ENCODE measurements at places on chromosomes 13 and 19.

- DNase-seq = no peak
Observed at GRCh38 chr13:55761986-55762385, 1378.7 kb upstream of the PRR20A start.

- no peak for DNase-seq
Observed at GRCh38 chr13:114024603-114025404, 50.9 kb upstream of the C13orf46 start.

DNA sequence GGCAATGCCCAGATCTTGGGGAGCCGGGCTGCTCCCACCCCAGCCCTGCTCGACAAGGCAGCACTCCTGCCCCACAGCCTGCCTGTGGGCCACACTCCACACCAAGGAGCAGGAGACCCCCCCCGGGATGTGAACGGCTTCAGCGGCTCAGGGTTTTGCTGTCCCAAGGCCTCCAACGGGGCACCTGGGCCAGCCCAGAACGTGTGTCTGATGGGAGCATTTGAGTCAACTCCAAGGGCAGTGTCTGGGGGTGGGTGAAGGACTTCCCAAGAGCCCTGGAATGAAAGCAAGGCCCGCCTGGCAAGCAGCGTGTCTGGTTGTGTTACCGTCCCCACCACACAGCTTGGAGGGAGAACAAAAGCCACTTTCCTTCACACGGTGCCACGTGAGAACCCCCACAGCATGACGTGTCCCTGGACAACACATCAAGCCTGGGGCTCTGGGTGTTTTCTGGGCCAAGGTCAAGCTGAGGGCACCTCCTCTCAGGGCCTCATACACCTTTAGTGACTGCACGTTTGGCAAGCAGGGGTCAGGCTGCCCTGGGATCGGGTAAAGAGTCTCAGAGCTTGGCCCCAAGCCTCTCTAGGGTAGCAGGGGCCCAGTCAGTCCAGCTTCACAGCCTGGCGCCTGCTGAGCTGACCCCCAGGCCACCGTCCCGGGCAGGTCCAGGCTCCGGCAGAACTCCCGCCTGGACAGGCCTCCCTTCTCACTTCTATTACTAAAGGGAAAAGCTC is 6.0 kb downstream of the C13orf46 start:
- DNase-seq = peak; percentile 26

DNA sequence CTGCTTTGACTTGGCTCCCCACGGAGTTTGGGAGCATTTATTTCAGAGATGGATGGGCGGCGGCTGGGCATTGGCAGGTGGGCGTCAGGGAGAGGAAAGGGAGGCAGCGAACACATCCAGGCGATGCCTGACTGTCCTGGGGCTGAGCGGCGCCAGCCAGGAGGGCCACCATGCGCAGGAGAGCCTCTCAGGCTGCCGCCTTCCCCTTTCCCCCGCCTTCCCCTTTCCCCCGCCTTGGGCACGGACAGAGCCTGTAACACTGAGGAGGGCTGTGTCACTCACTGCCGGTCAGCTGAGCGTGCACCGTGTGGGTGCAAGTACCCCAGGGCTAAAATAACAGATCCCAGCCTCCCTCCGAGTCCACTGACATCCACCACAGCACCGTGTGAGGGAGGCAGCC is 11.4 kb downstream of the MCF2L start:
- no peak for DNase-seq

DNA sequence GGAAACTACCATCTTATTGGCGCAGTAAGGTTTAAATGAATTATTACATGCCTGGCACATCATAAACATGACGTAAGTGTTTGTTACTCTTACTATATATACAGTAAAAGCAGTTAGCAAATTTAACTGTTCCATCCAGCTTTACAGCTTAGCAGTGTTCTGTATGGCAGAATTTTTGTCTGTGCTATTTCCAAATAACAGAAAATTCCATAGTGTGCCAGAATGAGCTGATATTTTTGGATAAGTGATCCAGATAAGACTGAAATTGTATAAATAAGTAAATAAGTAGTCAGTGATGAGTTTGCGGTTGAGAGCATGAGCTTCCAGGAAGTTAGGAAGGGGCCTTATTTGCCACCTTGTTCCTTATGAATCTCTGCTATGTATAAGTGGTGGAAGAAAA is 236.5 kb upstream of the SLC10A2 start:
- DNase-seq = no peak

- no peak for DNase-seq
Observed at GRCh38 chr13:87779426-87779825, 108.3 kb downstream of the SLITRK5 start.

DNA sequence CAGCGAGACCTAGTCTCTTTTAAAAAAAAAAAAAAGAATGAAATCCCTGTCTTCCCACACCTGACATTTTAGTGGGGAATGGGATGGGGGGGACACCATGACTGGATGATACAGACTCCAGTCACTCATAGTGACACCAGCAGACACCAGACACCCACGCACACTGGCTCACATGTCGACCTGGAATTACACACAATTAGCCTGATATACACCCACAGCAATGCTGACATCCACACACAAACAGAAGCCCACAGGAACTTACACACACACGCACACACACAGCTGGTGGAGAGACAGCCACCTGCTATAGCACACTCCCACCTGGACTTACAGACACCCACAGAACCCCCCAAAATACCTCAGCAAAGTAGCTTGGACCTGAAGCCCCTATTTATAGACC is 8.3 kb upstream of the NANOS3 start:
- no peak for DNase-seq

DNA sequence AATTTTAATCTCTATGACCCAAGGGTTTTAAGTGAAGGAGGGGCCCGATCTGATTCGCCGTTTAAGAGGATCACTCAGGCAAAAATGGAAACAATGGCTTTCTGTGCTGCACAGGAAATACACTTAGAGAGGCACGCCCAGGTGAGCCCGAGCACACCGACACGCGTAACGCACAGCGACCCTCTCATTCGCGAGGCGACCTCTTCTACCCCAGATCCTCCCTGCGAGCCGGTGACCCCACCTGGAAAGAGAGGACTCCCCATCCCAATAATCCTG is 216 bp downstream of the SH2D3A start:
- DNase-seq = no peak

DNA sequence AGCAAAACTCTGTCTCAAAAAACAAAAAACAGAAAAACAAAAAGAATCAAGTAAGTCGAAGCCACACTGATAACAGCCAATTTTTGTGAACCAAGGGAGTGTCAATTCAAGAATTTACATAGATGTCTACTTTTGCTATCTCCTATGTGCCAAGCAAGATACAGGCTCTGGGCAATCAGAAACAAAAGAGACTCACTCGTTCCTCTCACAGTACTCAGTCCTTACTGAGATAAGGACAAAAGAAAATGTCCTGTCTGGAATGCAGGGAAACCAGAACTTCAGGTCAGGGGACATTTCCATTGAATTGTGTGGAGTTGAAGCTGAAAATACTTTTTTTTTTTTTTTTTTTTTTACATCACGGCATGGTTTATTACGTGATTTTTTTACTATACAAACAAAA is 53.0 kb downstream of the NLRP12 start:
- no peak for DNase-seq

DNA sequence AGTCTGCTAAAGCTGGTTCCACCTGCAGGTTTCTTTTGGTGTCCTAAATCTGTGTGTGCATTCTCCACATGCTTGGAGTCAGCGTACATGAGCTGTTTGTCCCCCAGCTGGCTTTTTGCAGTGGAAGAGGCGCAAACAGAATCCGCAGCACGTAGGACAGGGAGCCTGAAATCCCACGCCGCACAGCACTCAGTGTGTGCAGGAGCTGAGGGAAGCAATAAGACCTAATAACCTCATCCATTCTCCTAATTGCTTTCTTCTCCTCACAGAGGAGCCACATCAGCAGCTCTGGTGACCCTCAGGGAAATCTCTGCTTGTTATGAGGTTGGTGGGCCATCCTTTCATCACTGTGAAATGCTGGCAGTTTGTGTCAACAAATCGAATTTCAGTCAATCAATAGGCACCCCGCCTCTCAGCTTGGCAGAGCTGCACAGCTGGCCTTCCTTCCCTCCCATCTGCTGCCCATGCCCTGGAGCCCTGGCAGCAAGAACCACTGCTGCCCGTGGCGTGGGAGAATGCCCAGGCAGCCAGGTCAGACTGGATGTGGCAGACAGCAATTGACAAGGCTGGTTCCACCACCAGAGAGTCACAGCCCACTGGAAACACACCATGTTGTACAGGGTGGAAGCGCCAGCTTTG is 136.7 kb downstream of the ZDHHC20 start:
- DNase-seq = no peak

GRCh38 chr19:11044431-11044830 is 44.8 kb upstream of the LDLR start:
- DNase-seq = no peak

DNA sequence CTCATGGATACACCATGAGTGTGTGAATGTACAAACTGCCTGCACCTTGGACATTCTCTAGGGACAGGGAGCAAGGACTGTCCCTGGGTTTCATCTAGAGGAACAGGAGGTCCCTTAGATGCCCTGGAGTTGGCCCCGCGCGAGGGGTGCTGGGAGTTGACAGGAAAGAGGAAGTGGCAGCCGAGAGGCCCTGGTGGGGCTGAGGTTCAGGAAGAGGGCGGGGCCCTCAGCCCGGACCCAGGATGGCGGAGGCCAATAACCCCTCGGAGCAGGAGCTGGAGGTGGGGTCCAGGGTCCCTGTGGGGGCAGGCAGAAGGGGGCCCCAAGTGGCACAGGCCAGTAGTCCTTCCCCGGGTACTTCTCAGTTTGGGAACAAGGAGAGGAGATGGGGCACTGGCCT is 6.9 kb downstream of the PKN1 start:
- DNase-seq = peak; percentile 93

DNA sequence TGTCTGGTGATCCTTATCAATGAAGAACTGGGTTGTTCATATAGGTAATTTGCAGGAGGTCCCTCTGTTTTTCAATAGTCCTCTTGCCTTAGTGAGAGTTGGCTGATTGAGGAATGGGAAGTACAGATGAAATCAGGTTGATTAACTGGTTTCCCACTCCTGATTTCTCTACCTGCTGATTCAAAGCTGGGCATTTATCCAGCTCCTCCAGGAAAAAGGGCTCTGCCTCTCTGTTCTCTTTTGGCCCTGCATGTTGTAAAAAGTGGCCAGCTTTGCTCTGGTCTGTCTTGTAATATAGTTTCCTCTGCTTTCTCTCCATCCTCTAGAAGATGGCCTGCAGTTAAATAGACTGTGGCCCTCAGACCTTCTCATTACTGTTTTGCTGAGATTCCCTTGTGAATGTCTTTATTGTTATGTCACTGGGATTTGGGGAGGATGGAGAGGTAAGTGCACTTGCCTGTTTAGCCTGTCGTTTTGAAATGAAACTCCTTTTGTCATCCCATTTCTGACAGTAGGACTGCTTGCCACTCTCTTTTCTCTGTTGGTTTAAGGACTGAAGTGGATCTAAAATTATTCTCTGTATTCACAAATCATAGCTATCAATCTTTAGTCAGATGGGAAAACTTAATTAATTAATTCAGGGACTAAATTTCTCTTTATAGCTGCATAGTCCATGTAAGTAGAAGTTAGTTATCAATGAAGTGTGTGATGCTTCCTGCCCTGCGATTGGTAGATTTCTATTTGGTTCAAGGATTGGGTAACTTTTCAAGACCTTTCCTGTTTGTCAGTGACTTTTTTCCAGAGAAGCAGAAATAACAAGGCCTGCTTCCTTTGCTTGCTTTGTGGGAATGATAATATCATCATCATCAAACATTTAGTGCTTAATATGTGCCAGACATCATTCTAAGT is 28.5 kb downstream of the GARRE1 start:
- DNase-seq = no peak

- DNase-seq = no peak
Observed at GRCh38 chr13:95684418-95684817, 7.5 kb downstream of the DNAJC3 start.

DNA sequence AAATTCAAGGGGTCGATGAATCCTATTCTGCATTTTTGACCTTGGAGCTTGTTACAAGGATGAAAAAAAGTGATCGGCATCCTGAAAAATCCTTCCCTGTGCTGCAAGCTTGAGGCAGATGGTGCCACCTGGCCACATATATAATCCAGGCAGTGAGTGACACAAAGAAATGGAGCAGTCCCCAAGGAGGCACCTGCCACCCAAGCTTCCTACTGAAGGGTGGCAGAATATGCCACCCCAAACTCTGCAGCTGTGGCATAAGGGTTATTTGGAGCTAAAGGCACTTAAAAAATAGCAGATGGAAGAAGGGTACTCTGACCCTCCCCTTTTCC is 15.4 kb downstream of the TMEM272 start:
- no peak for DNase-seq

- peak; percentile 33 for DNase-seq
Observed at GRCh38 chr13:91174886-91175501, 172.5 kb upstream of the MIR17HG start.

DNA sequence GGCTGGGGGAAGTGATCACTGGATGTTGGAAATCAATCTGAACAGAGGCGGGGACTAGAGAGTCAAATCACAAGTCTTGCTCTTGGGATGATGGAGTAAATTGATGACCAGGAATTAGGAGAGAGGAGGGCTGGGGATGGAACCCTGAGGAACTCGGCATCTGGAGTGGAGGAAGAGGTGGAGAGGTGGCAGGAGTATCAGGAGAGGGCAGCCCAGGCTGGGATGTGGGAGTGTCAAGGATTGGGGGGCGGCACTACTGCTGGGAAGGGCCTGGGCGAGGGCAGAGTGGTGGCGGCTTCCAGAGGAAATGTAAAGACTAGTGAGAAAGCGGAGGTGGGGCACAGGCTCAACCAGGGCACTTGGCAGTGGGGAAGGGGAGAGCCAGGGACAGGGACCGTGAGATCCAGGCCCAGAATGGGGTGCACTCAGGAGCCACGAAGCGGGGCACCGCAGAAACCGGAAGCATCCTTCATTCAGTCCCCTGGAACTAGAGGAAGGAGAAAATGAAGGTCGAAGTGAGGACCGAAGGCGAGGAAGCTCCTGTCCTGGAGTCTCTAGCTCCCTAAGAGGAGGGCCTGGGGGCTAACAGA is 81.2 kb upstream of the GPR183 start:
- DNase-seq = no peak

DNA sequence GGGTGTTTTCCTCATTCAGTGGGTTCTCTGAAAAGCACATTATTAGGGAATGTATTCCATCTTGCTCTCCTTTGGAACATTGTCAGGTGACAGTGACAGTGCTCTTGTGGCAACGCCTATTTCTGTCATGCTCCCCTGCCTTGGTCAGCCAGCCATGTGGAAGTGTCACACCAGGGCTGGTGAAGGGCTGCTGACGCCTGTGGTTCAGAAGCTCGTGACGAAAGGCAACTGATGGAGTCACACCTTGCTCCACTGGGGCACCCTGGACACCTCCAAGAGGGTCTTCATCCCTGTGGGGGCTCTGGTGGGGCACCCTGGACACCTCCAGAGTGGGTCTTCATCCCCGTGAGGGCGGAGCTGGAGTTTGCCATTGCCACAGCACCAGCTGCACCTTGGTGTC is 68.9 kb upstream of the GPR183 start:
- no peak for DNase-seq

GRCh38 chr13:30623392-30623791 is 5.7 kb downstream of the USPL1 start:
- no peak for DNase-seq

Measured in lower lobe of right lung (tissue), 2 donors.